BE2C (cell line): ENCODE measurements at places on chromosomes 1 and 21.

- DNase-seq = no peak
These were observed 372.2 kb downstream of the MRPL39 start for GRCh38 chr21:25234857-25235801.

GRCh38 chr1:229229721-229230139 lies 41.2 kb upstream of the RAB4A start:
- DNase-seq = no peak

- DNase-seq = peak; percentile 14
These were observed 88.1 kb upstream of the BCAR3 start for GRCh38 chr1:93769777-93770176.

DNA sequence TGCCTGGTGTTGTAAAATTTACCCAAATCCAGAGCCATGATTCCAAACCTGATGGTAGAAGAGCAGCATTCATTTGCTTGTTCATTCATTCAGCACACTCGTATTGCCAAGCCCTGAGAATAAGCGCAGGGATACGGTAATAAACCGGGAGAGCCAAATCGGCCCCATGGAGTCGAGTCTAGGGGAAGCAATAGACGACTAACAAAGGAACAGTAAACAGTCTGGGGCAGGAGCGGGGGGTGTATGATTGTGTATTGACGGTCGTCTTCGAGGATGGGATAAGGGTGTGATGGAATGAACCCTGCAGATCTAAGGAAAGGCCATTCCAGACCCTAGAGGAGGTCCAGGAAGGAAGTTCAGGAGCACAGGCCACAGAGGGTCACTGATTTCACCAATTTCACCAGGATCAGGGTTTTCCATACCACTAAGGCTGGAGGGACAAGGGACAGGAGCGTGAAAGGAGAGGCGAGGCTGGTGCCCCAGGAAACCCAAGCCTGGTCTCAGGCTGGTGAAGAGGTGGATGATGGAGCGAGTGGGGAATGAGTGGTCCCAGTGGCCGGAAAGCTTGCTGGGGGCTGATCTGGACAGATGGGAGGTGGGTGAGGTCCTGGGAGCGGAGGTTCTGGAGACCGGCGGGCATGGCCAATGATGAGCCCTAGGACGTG lies 61.1 kb upstream of the PDE9A start:
- DNase-seq = no peak

DNA sequence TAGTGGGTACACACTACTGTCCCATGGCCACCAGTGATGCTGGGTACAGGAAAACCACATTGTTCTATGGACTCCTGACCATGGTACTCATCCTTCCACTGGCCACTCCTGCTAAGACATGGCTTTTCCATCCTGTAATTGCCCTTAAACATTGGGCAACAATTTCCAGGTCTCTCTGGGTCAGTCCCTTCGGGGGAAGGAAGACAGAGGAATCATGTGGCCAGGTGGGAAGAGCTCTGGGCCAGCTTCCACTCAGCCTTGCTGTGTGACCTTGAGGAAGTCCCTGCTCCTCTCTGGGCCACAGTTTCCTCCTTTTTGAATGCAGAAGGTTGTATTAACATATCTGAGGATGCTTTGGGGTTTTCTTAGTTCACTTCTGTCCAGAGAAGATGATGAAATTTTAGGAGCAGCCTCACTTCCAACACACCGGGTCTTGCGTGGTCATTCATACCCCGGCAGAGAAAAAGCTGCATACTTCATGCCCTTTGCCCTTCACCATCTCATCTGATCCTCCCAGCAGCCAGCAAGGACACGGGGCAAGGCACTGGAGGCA lies 50.8 kb downstream of the SRRM1 start:
- DNase-seq = no peak

- DNase-seq = no peak
These were observed 443.5 kb upstream of the B3GALT2 start for GRCh38 chr1:193629875-193630274.
